Thymus (tissue), 14 donors: ENCODE measurements at places on chromosomes 2 and 18. TPM values are rescaled to one million over a fixed set of nuclear protein-coding genes. Genes with fewer than 3 reads are reported as not detected.

SERPINB12 gene
- total RNA-seq = 2.6 TPM

RAB6D gene
- total RNA-seq = 0.28 TPM

GRCh38 chr18:38751898-38752297, 1186.3 kb upstream of the CELF4 start:
- peak; percentile 6 for DNase-seq
- H3K4me1 ChIP-seq = no peaks in the 10 kb centered on the region
- H3K27ac ChIP-seq = no peak overlapping the region
- no peak overlapping the region for H3K4me3 ChIP-seq
- H3K36me3 ChIP-seq = no peaks in the 10 kb centered on the region

- no peak overlapping the region for H3K4me3 ChIP-seq
- no peaks in the 10 kb centered on the region for H3K36me3 ChIP-seq
- peaks cover 9% of the 10 kb centered on the region for H3K4me1 ChIP-seq
- DNase-seq = no peak
- peak overlapping the region; percentile 15 for H3K27ac ChIP-seq
Observed at GRCh38 chr2:43634604-43635306, 2.3 kb upstream of the PLEKHH2 start.

- no peak for DNase-seq
- H3K4me1 ChIP-seq = peaks cover 8% of the 10 kb centered on the region
- H3K36me3 ChIP-seq = no peaks in the 10 kb centered on the region
- H3K27me3 ChIP-seq = no peaks in the 10 kb centered on the region
- H3K4me3 ChIP-seq = no peak overlapping the region
Observed at GRCh38 chr2:127577208-127577475, 41.7 kb downstream of the MYO7B start.

DNA sequence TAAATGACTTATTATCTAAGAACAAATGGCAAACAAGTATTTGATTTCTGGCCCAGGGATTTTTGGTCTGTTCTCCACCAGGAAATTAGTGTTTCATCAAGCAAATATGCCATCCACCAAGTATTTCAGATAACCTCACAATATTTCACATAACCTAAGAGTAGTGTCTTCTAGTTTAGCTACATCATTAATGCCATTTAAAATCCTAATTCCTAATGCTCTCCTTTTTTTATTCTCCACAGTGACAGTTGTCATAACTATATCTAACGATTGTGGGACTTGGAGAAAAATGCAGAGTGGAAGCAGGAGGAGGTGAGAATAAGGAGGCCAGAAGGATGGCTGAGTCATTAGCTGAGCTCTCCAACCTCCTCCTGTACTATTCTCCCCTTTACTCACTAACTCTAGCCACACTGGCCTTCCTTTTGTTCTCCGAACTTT, 58.5 kb upstream of the CTLA4 start:
- no peak overlapping the region for H3K27ac ChIP-seq
- no peak overlapping the region for H3K4me3 ChIP-seq
- no peak for DNase-seq
- H3K4me1 ChIP-seq = peaks cover 17% of the 10 kb centered on the region

GRCh38 chr2:178136321-178137025, 24.2 kb downstream of the RBM45 start:
- H3K27me3 ChIP-seq = no peaks in the 10 kb centered on the region
- DNase-seq = no peak
- no peak overlapping the region for H3K27ac ChIP-seq

RNF125 gene
- total RNA-seq = 5.1 TPM

XRCC5 gene
- 390 TPM for total RNA-seq

DNA sequence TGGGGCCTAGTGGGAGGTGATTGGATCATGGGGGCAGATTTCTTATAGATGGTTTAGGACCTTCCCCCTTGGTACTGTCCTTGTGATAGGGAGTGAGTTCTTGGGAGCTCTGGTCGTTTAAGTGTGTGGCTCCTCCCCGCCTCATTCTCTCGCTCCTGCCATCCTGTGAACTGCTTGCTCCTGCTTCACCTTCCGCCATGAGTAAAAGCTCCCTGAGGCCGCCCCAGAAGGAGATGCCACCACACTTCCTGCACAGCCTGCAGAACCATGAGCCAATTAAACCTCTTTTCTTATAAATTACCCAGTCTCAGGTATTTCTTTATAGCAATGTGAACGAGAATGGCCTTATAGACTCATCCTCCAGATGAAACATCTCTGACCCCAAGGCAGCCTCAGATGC, 101.5 kb downstream of the KCNF1 start:
- no peaks in the 10 kb centered on the region for H3K4me1 ChIP-seq
- DNase-seq = no peak
- H3K36me3 ChIP-seq = no peaks in the 10 kb centered on the region
- H3K27me3 ChIP-seq = no peaks in the 10 kb centered on the region
- H3K4me3 ChIP-seq = no peak overlapping the region
- no peak overlapping the region for H3K27ac ChIP-seq

REG3G gene
- 0.09 TPM for total RNA-seq

GRCh38 chr2:134128746-134129145, 125.1 kb upstream of the MGAT5 start:
- no peaks in the 10 kb centered on the region for H3K27me3 ChIP-seq
- peaks cover 29% of the 10 kb centered on the region for H3K4me1 ChIP-seq
- no peak overlapping the region for H3K4me3 ChIP-seq
- H3K27ac ChIP-seq = no peak overlapping the region
- peaks cover 8% of the 10 kb centered on the region for H3K36me3 ChIP-seq

DNA sequence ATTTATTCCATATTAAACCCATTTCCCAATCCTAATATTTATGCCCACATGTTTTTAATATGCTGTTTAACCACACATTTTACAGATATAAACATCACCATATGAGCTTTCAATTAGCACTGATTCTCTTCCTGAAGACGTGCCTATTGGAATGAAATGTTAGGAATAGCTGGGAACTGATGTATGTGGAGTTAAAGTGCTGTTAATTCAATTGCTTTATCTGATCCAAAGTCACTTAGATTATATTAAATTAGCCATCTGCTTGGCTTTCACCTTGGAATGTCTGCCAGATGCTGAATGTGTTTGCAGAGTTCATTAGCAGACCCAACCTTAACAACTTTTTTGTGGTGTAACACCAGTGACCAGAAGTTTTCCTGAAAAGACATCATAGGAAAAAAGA, 942.9 kb upstream of the KLHL29 start:
- DNase-seq = no peak
- no peaks in the 10 kb centered on the region for H3K4me1 ChIP-seq
- H3K27ac ChIP-seq = no peak overlapping the region
- no peak overlapping the region for H3K4me3 ChIP-seq
- H3K27me3 ChIP-seq = no peaks in the 10 kb centered on the region
- H3K36me3 ChIP-seq = no peaks in the 10 kb centered on the region

MC5R gene
- total RNA-seq = 0.61 TPM

DNA sequence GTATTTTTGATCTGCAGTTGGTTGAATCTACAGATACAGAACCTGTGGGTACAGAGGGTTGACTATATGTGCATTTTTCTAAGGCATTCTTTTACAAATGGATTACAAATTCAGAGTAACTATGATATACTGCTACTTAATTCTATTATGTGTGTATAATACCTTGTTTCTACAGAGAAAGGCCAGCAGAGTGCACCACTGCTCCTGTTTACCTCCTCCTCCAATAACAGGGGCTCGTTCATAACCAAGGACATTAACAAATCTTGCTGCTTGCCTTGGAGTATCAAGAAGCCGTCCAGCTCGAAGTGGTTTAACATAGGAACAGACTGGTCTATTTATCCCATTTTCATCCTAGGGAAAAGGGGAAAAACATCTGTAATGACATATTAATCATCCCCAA, 16.4 kb downstream of the CEP76 start:
- H3K27me3 ChIP-seq = no peaks in the 10 kb centered on the region
- H3K27ac ChIP-seq = no peak overlapping the region
- DNase-seq = no peak
- H3K36me3 ChIP-seq = peaks cover 25% of the 10 kb centered on the region
- H3K4me1 ChIP-seq = no peaks in the 10 kb centered on the region

DYNC1I2 gene
- 77.2 TPM for total RNA-seq

- H3K36me3 ChIP-seq = no peaks in the 10 kb centered on the region
- no peak for DNase-seq
- H3K27me3 ChIP-seq = no peaks in the 10 kb centered on the region
- no peak overlapping the region for H3K27ac ChIP-seq
Observed at GRCh38 chr18:7957297-7957696, 390.2 kb downstream of the PTPRM start.

DNA sequence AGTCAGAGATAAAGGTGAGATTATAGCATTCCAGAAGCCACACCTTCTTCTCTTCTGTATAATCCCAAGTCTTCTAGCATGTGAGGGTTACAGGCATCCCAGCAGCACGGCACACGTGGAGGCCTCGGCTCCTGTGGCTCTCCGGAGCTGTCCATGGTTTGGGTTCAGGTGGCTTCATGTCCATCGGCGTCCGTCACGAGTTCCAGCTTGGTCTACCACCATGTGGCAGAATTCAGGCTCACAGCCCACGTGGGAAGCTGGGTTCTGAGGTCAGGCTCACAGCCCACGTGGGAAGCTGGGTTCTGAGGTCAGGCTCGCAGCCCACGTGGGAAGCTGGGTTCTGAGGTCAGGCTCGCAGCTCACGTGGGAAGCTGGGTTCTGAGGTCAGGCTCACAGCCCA, 378.3 kb upstream of the SALL3 start:
- no peaks in the 10 kb centered on the region for H3K27me3 ChIP-seq
- H3K4me3 ChIP-seq = no peak overlapping the region
- H3K4me1 ChIP-seq = no peaks in the 10 kb centered on the region
- H3K27ac ChIP-seq = no peak overlapping the region
- no peaks in the 10 kb centered on the region for H3K36me3 ChIP-seq

TWIST2 gene
- total RNA-seq = 1.2 TPM

STK16 gene
- 21.4 TPM for total RNA-seq

DNA sequence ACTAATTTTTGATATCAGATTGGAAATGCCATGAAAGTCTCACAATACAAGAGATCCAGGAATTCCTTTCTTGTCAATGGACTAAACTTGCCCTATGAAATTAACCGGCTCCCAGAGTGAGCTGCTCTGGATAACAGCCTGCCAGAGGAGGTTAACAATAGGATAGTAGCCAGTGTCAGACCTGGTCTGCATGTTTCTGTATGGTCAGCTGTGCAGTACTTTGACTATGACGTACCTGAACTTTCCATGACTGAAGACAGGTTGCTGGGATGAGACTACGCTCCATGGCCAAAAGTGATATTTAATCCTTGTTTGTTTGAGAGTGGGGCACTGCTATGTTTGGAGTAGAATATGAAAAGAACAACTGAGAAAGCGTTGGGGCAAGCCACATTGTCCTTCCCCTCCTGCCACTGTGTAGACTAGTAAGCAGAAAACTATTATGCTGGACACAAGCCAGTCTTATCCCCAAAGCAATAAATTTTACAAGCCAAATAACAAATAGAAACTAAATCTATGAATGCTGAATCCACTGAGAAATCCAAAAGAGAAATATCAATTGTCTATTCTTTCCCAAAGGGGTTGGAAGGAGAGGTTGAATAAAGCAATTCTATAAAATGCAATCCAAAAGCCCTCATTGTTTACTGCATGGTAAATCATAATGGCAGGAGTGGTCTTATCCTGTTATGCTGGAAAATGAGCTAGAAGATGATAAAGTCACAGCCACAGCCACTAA, 115.5 kb upstream of the CYP26B1 start:
- no peaks in the 10 kb centered on the region for H3K27me3 ChIP-seq
- no peak overlapping the region for H3K27ac ChIP-seq
- no peaks in the 10 kb centered on the region for H3K4me1 ChIP-seq
- H3K4me3 ChIP-seq = no peak overlapping the region

SLC4A5 gene
- 0.85 TPM for total RNA-seq

GRCh38 chr18:74013955-74014354, 133.7 kb downstream of the FBXO15 start:
- no peaks in the 10 kb centered on the region for H3K4me1 ChIP-seq
- H3K36me3 ChIP-seq = no peaks in the 10 kb centered on the region
- no peaks in the 10 kb centered on the region for H3K27me3 ChIP-seq
- no peak for DNase-seq
